Mesothelial cell of epicardium (in vitro differentiated cells): ENCODE measurements at places on chromosomes 12 and 14.
A peak's percentile ranks its signal among the peaks of the same experiment; 100 is the strongest.

DNA sequence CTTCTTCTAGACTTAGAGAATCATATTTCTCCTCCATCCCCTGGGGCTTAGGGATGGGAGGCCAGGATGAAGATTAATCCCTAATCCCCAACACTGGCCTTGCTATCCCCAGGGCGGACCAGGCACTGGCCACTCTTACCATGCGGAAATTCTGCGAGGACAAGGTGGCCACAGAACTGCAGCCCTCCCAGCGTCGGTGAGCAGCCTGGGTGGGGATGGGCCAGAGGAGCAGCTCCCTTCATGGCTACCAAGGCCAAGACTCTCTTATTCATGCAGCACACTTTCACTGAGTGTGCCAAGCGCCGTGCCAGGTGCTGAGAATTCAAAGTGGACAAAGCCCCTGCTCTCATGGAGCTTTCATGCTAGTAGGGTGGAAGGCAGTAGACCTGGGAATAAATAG, 7.0 kb downstream of the TNS2 start:
- peaks cover 4% of the 10 kb centered on the region for H3K36me3 ChIP-seq
- H3K4me1 ChIP-seq = peaks cover 28% of the 10 kb centered on the region
- H3K27me3 ChIP-seq = no peaks in the 10 kb centered on the region
- DNase-seq = no peak
- no peak overlapping the region for H3K4me3 ChIP-seq
- H3K27ac ChIP-seq = peak overlapping the region; percentile 26

- peak overlapping the region; percentile 71 for H3K27ac ChIP-seq
- no peak overlapping the region for H3K4me3 ChIP-seq
- no peaks in the 10 kb centered on the region for H3K27me3 ChIP-seq
- peaks cover 7% of the 10 kb centered on the region for H3K4me1 ChIP-seq
- no peak for DNase-seq
Observed at GRCh38 chr14:65131301-65131701, 29.0 kb upstream of the MAX start.

GRCh38 chr14:101174980-101175606, 271.6 kb upstream of the RTL1 start:
- no peaks in the 10 kb centered on the region for H3K27me3 ChIP-seq
- DNase-seq = no peak
- H3K4me3 ChIP-seq = no peak overlapping the region
- H3K36me3 ChIP-seq = no peaks in the 10 kb centered on the region

DNA sequence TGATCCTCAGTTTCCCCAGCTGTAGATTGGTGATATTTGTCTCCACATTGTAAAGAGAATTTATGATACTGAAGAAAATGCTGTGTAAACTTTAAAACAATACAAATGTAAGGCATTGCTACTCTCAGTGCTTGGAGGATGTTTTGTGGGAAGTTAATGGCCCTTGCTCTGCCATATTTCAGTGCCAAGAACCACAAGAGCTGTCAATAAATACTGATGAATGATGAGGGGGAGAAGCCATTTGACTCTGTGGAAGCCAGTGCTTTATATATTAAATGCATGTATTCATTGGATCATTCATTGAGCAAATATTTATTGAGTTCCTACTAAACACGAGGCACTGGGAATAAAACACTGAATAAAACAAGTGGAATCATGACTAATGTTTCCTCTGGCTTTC, 30.8 kb downstream of the CACNA1C start:
- H3K27ac ChIP-seq = no peak overlapping the region
- peaks cover 2% of the 10 kb centered on the region for H3K4me1 ChIP-seq
- H3K4me3 ChIP-seq = no peak overlapping the region
- DNase-seq = no peak
- H3K27me3 ChIP-seq = no peaks in the 10 kb centered on the region
- peaks cover 10% of the 10 kb centered on the region for H3K36me3 ChIP-seq

DNA sequence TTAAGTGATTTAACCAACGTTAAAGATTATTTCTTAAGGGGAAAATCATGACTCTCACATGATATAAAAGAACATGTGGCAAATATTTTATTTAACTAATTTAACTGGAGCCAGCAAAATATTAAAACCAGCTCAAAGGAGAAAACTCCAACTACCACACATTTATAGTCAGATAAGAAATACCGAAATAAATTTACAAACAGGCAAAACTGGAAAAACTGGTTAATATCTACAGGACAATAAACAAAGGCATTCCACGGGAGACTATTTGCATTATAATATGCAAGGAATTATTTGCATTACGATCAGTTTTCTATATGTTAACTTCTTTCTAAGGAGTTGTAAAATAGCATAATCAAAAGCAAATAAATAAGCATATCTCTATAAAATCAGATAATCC, 13.8 kb upstream of the BCL2L14 start:
- H3K27ac ChIP-seq = no peak overlapping the region
- H3K36me3 ChIP-seq = no peaks in the 10 kb centered on the region
- H3K4me3 ChIP-seq = no peak overlapping the region
- peaks cover 15% of the 10 kb centered on the region for H3K27me3 ChIP-seq

- H3K4me1 ChIP-seq = peaks cover 15% of the 10 kb centered on the region
- H3K4me3 ChIP-seq = no peak overlapping the region
- no peak overlapping the region for H3K27ac ChIP-seq
- H3K27me3 ChIP-seq = no peaks in the 10 kb centered on the region
- DNase-seq = no peak
Observed at GRCh38 chr12:32179011-32179395, 72.4 kb downstream of the BICD1 start.

GRCh38 chr14:38931969-38932652, 170.9 kb downstream of the SEC23A start:
- H3K27me3 ChIP-seq = no peaks in the 10 kb centered on the region
- H3K27ac ChIP-seq = no peak overlapping the region
- no peak overlapping the region for H3K4me3 ChIP-seq
- no peak for DNase-seq
- H3K4me1 ChIP-seq = peaks cover 4% of the 10 kb centered on the region
- no peaks in the 10 kb centered on the region for H3K36me3 ChIP-seq

GRCh38 chr12:55707841-55708694, at the start of gene ITGA7:
Gene ITGA7, minus strand, starts transcription at chr12:55707904. Its CDS starts 222 bp downstream, at chr12:55707682.
- DNase-seq = peak; percentile 75
- H3K36me3 ChIP-seq = no peaks in the 10 kb centered on the region
- H3K4me3 ChIP-seq = peak within 1 kb of the TSS; percentile 74
- peaks cover 83% of the 10 kb centered on the region for H3K27me3 ChIP-seq
- H3K27ac ChIP-seq = no peak within 1 kb of the TSS

GRCh38 chr12:124757329-124757728, 106.3 kb downstream of the SCARB1 start:
- H3K4me3 ChIP-seq = no peak overlapping the region
- peaks cover 38% of the 10 kb centered on the region for H3K4me1 ChIP-seq
- H3K27ac ChIP-seq = no peak overlapping the region
- peaks cover 7% of the 10 kb centered on the region for H3K27me3 ChIP-seq
- peaks cover 1% of the 10 kb centered on the region for H3K36me3 ChIP-seq
- DNase-seq = no peak

DNA sequence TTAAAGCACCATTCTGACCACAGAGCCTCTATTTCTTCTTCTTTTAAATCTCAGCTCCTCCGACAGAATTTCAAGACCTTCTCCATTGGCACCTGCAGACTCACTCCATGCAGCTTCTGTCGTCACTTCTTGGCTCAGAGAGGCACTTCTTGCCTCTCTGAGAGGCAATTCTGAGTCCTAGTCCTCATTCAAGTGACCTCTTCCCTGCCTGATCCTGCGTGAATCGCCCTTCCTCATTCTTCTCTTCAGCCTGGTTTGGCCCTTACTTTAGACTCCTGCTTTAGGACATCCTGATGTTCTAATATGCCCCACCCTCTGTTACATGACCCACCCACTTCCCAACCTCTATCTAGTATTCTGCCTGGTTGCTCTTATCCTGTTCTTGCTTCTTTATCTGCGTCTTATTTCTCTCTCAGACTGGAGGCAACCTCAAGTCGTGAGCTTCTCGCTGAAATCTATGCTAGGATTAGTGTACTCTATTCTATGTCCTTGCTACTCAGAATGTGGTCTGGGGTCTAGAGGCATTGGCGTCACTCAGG, 55.6 kb upstream of the CISTR start:
- no peak overlapping the region for H3K27ac ChIP-seq
- H3K4me3 ChIP-seq = no peak overlapping the region
- DNase-seq = no peak
- H3K4me1 ChIP-seq = peaks cover 7% of the 10 kb centered on the region
- H3K36me3 ChIP-seq = no peaks in the 10 kb centered on the region

DNA sequence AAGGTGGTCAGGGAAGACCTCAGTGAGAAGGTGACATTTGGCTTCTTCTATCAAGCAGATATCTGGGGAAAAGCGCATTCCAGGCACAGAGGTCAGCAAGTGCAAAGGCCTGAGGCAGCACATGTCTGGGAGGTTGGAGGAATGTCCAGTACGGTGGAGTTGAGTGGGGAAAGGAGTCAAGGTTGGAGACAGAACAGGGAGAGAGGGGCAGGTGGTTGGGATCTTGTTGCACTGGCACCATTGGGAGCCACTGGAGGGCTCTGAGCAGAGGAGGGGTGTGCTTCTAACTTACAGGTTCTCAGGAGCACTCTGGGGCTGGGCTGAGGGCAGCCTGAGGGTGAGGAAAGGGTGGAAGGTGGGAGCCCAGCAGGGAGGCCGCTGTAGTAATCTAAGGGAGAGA, 52.1 kb downstream of the EID3 start:
- DNase-seq = no peak
- H3K27ac ChIP-seq = no peak overlapping the region
- no peaks in the 10 kb centered on the region for H3K4me1 ChIP-seq
- peaks cover 13% of the 10 kb centered on the region for H3K36me3 ChIP-seq
- H3K4me3 ChIP-seq = no peak overlapping the region

- peak; percentile 89 for DNase-seq
- H3K27me3 ChIP-seq = peaks cover 45% of the 10 kb centered on the region
- no peaks in the 10 kb centered on the region for H3K4me1 ChIP-seq
- H3K36me3 ChIP-seq = no peaks in the 10 kb centered on the region
- H3K27ac ChIP-seq = no peak overlapping the region
- H3K4me3 ChIP-seq = no peak overlapping the region
Observed at GRCh38 chr14:74608959-74609611, 3.0 kb downstream of the LTBP2 start.
